Fibroblast of villous mesenchyme (primary cell): ENCODE measurements at places on chromosomes 12 and 14. TPM values are rescaled to one million over a fixed set of nuclear protein-coding genes. Genes with fewer than 3 reads are reported as not detected.

Gene TSPAN11
- 0.32 and 0.43 TPM in 2 replicates for total RNA-seq

Gene KRT83
- not detected in 2 replicates for total RNA-seq

Gene KCNA5
- not detected in 2 replicates for total RNA-seq

Gene SIRT4
- total RNA-seq: 1.3 and 1.6 TPM in 2 replicates

- DNase-seq: peak; percentile 24
Measured at GRCh38 chr12:99810718-99811593, 163.4 kb downstream of the GARIN6 start.

- DNase-seq: peak; percentile 51
Measured at GRCh38 chr12:102433304-102433703, 47.1 kb downstream of the IGF1 start.

DNA sequence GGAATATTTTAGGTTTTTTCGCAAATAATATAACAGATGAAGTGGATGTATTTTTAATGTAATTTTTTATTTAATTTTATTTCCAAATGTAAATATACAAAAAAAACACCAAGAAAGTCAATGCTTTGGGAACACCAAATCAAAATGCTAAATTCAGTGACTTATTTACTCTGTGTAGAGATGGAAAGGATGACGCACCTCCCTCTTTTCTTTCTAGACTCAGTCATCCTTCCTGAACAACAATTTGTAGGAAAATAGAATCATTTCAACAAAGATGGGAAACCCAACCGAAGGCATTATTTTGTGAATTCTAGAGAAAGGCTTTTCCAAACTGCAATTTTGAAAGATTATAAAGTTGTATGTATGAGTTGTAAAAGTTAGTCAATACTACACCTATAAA, 57.7 kb downstream of the CCER1 start:
- no peak for DNase-seq

- no peak for DNase-seq
Measured at GRCh38 chr12:13007496-13008233, 7.6 kb upstream of the HEBP1 start.

DNA sequence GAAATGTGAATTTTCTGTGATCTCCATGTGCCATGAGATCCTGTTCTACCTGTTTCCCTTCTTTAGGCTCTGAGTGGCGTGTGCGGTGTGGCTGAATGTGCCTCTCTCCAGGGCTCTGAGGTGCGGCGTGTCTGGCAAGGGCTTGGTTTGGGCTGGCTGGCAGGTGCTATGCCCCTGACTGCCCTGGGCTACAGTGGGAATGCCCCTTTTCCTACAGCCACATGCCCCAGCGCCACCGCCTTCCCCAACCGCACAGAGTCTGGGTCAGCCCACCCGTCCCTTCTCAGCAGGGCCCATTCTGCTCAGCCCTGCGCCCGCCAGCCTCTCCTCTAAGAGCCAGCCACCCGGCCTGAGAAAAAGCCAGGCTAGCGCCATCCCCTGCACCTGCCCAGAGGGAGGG, 24.7 kb downstream of the BTBD6 start:
- no peak for DNase-seq

DNA sequence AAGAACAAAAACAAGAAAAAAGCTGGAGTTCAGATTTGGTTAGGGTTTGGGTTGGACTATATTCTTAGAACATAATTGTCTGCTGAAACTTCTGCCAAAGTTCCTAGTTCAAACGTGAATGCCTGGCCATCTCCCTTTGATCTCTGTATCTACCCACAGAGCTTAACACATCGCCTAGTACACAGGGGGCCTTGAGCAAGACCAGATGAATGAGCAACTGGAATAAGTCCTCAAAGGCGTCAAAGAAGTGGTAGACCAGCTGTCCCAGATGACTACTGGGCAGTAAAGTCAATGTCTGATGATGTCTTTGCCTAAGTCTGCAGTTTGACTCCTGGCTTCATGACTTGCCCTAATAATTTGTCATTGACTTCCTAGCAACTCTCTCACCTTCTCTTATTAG, 13.9 kb upstream of the STAB2 start:
- no peak for DNase-seq

GRCh38 chr12:103181366-103182152, 224.1 kb downstream of the ASCL1 start:
- no peak for DNase-seq

DNA sequence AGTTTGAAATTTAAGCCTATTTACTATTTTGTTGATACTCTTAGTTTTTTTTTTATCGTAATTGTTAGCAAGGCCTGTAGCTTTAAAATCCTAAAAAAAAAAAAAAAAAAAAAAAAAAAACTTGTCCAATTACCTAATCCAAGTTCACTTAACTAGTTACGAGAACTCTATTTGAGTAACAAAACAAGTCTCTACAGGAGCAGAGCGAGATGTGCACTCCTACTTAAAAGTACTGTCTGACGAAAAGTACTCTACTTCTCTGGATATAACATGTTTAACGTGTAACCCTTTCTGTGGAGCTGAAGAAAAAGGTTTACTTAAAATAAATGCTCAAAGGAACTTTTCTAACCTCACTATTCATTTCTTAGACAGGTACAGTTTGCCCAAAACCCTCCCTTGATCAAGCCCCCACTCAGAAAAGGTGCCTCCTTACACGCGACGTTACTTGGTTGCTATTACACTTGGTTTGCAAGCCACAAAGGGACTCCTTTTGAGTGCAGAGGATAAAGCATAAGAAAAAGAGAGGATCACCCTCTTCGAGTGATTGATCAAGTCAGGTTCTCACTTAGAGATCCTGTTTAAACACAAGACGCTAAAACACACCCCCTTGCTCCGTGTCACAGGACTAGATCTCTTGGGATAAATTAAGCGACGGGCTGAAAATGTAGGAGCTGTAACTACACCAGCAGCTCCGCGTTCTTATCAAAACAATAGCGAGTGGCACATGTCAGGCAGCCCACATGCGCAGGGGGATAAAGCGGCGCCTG, 2.2 kb downstream of the BAZ1A start:
- DNase-seq: peak; percentile 60

DNA sequence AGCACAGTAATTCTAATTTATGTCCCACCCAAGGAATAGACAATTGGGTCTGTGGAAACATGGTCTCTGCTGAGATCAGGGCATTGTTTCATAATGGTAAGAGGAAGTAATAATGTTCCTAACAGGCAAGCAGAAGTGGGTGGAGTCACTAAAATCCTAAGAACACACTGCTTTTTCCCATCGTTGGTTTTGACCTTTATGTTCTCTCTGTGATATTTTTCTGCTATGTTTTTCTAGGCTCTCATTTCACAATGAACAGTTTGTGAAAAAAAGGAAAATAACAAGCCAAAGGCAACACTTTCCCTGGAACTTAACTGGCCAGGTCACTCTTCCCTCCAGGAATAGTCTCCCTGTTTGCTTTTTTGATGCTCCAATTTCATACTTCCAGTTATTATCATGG, 80.6 kb upstream of the OVCH1 start:
- DNase-seq: peak; percentile 66
